ENCODE measurements at places on chromosomes 1 and 21. TPM values are rescaled to one million over a fixed set of nuclear protein-coding genes. Genes with fewer than 3 reads are reported as not detected.

- H3K27ac ChIP-seq = no peak overlapping the region
- no peak overlapping the region for H3K4me3 ChIP-seq
- no peaks in the 10 kb centered on the region for H3K4me1 ChIP-seq
- no peaks in the 10 kb centered on the region for H3K36me3 ChIP-seq
- no peak for DNase-seq
These were observed 8.8 kb upstream of the CAMSAP2 start for GRCh38 chr1:200729863-200730262.

DNA sequence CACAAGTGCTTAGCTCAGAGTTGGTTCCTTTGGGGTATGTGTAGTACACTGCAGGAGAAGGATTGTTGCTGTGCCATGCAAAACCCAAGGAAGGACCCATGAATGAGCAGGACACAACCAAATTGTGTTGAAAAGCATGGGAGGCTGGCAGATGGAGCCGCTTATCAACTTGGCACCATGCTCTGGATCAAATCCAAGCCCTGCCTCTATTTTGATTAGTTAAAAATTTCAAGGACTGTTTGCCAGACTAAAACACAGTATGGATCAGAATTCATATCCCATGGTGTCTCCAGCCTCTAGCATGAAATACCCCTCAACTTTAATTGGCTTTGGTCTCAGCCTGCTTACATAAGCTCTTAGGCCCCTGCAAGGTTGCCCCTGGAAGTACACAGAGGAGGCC, 27.8 kb downstream of the CCDC185 start:
- no peaks in the 10 kb centered on the region for H3K4me1 ChIP-seq
- no peaks in the 10 kb centered on the region for H3K36me3 ChIP-seq
- no peaks in the 10 kb centered on the region for H3K27me3 ChIP-seq
- H3K27ac ChIP-seq = no peak overlapping the region
- H3K4me3 ChIP-seq = no peak overlapping the region
- no peak for DNase-seq

DNA sequence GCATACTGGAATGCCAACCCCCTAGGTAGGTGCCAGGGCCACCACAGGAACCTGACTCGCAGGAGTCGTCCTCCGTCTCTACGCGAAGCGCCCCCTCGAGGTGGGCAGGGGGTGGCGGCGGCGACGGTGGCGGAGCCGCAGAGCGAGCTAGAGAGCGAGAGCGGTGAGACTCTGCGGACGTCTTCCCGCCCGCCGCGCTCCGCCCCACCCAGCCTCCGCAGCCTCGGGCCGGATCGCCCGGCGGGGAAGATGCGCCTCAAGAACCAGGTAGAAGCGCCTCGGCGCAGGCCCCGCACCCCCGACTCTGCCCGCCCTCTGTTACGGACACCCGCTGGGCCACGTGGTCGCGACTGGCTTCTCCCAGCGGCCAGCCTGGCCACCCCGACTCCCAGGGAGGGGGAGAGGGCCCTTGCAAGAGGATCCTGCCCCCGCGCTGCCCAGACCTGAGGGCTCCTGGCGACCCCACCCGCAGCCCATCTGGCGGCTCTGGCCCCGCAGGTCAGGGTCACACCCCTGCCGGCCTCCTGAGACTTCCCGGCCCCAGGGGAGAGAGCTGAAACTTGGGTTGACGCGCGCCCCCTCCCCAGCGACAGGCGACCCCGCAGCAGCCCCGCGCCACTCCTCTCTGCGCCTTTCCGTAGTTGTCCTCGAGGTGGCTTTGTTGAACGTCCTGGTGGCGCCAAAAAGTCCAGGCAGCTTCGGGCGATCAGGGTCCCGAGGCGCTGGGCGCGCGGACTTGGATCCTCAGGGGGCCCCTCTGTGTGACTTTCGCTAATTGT, 24.4 kb upstream of the AGBL4 start:
- peaks cover 6% of the 10 kb centered on the region for H3K27me3 ChIP-seq
- H3K4me3 ChIP-seq = no peak overlapping the region
- no peaks in the 10 kb centered on the region for H3K4me1 ChIP-seq
- no peaks in the 10 kb centered on the region for H3K36me3 ChIP-seq

DNA sequence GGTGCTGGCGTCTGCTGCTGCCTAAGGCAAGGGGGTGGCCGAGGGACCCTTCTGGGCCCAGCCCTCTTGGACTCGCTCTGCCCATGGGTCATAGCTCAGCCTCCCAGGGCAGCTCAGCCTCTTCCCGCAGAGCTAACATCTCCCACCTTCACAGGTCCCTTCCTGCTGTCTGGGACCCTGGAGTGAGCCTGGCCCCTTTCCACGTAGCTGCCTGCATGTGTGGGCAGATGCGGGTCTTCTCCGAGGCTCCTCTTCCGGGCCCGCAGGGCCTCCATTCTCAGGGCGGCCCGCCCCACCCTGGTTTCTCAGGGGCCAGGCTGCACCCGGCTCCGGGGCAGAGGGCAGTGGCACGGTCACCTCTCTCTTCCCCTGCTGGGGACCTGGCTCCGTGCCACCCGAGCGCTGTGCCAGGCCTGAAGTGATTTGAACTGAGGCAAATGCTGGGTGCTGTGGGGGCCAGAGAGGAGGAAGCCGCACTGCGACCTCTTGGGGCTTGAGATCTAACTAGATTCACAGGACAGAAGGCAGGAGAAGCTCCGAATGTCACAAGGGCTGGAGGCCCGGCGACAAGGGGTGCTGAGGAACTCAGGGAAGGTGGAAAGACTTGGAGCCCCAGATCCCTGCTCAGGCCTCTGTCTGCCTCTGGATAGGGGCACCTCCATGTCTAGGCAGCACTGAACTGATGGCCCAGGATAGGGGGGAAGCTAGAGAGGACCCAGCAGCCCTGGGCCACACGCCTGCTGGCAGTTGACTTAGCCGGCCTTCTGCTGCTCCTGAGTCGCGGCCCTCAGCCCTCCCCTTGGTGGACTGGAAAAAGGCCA, 40.7 kb downstream of the COQ8A start:
- H3K27me3 ChIP-seq = no peaks in the 10 kb centered on the region
- H3K4me1 ChIP-seq = no peaks in the 10 kb centered on the region
- peak; percentile 32 for DNase-seq

DNA sequence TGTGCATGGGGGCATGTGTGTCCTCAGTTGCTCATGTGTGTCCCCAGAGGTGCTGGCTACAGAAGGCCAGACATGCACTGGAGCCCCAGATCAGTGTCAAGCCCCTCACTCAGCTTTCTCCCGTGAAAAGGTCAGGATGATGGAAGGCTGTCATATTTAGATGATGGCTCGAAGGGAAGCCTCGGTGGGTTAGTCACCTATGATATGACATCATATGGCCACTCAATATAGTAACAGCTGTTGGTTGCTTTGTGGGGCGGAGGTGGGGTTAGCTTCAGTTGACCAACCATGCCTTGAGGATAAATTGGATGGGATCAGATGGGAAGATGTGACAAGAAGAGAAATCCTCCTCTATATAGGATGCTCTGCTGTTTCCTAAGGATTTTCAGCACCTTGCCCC, 43.5 kb upstream of the ATF3 start:
- H3K4me1 ChIP-seq = peaks cover 15% of the 10 kb centered on the region
- no peak overlapping the region for H3K27ac ChIP-seq
- H3K36me3 ChIP-seq = no peaks in the 10 kb centered on the region
- H3K4me3 ChIP-seq = no peak overlapping the region
- no peak for DNase-seq

- no peaks in the 10 kb centered on the region for H3K27me3 ChIP-seq
- DNase-seq = no peak
These were observed 301.1 kb downstream of the PTPRC start for GRCh38 chr1:198939956-198940355.

GRCh38 chr1:202765721-202766120, 42.5 kb downstream of the KDM5B start:
- H3K27me3 ChIP-seq = no peaks in the 10 kb centered on the region
- no peaks in the 10 kb centered on the region for H3K4me1 ChIP-seq
- peaks cover 6% of the 10 kb centered on the region for H3K36me3 ChIP-seq
- H3K27ac ChIP-seq = no peak overlapping the region
- DNase-seq = no peak
- no peak overlapping the region for H3K4me3 ChIP-seq

DNA sequence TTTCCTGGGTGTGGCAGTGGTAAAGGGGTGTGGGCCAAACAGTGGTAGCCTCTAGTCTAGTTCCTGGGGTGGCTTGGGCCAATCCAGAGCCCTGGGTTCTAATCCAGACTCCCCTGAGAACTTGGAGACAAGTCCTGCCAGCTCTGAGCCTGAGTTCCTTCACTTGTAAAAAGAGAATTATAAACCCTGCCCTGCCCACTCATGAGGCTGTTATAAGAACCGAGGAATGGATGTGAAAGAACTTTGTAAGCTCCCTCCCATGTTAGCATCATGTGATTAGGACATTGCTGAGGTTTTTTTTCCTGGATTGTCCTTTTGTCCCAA, 131.0 kb downstream of the RRAGC start:
- no peak overlapping the region for H3K27ac ChIP-seq
- DNase-seq = no peak
- no peaks in the 10 kb centered on the region for H3K4me1 ChIP-seq

GRCh38 chr1:99173282-99173681, 91.0 kb upstream of the PLPPR4 start:
- no peaks in the 10 kb centered on the region for H3K27me3 ChIP-seq
- no peaks in the 10 kb centered on the region for H3K36me3 ChIP-seq
- H3K4me1 ChIP-seq = no peaks in the 10 kb centered on the region
- H3K27ac ChIP-seq = no peak overlapping the region
- H3K4me3 ChIP-seq = no peak overlapping the region
- no peak for DNase-seq

- no peaks in the 10 kb centered on the region for H3K4me1 ChIP-seq
- no peak overlapping the region for H3K27ac ChIP-seq
- DNase-seq = no peak
- no peaks in the 10 kb centered on the region for H3K36me3 ChIP-seq
These were observed 253.2 kb downstream of the PTPRC start for GRCh38 chr1:198892065-198892464.

DNA sequence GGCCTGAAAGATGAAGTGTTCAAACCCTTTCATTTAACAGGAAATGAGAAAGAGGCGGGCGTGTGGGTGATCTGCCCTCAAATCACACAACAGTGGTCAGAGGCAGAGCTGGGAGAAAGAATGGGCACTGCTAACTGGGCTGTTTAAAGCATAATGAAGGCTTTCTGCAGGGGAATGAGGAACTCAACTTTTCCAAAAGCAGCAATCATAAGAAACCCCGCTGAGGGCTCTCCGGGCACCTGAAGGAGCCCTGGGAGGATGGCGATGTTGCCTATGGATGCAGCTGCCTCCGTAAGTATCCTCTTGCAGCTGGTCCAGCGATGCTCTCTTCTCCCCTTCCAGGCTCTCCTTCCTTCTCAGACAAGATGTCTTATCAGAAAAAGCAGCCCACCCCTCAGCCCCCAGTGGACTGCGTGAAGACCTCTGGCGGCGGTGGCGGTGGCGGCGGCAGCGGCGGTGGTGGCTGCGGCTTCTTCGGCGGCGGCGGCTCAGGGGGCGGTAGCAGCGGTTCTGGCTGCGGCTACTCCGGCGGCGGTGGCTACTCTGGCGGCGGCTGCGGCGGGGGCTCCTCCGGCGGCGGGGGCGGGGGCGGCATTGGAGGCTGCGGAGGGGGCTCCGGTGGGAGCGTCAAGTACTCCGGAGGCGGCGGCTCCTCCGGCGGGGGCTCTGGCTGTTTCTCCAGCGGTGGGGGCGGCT, 1.2 kb downstream of the LORICRIN start:
- no peaks in the 10 kb centered on the region for H3K36me3 ChIP-seq
- H3K4me1 ChIP-seq = peaks cover 13% of the 10 kb centered on the region
- no peak for DNase-seq
- H3K27ac ChIP-seq = no peak overlapping the region
- H3K4me3 ChIP-seq = no peak overlapping the region
- H3K27me3 ChIP-seq = peaks cover 26% of the 10 kb centered on the region

GRCh38 chr1:159212596-159212995, 7.9 kb downstream of the ACKR1 start:
- H3K4me1 ChIP-seq = no peaks in the 10 kb centered on the region
- no peaks in the 10 kb centered on the region for H3K27me3 ChIP-seq
- H3K27ac ChIP-seq = no peak overlapping the region
- H3K36me3 ChIP-seq = no peaks in the 10 kb centered on the region
- H3K4me3 ChIP-seq = no peak overlapping the region

DNA sequence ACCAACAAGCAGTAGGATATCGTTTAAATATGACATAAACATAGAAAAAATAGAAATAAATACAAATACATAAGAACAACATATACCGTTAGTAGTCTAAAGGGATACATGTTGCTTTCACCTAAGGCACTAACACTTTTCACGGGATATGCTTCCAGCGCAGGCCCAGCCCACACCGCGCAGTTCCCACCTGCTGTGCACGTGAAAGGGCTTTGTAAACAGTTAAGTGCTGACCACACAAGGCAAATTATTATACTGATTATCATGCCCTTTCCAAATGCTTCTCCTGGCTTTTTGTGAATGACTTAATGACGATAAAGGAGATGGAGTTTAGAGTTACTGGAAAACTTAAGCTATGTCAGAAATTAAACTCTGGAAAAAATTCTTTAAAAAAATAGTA, 11.3 kb upstream of the IL22RA1 start:
- peaks cover 8% of the 10 kb centered on the region for H3K4me1 ChIP-seq
- no peak overlapping the region for H3K27ac ChIP-seq
- H3K36me3 ChIP-seq = peaks cover 5% of the 10 kb centered on the region
- no peaks in the 10 kb centered on the region for H3K27me3 ChIP-seq

DNA sequence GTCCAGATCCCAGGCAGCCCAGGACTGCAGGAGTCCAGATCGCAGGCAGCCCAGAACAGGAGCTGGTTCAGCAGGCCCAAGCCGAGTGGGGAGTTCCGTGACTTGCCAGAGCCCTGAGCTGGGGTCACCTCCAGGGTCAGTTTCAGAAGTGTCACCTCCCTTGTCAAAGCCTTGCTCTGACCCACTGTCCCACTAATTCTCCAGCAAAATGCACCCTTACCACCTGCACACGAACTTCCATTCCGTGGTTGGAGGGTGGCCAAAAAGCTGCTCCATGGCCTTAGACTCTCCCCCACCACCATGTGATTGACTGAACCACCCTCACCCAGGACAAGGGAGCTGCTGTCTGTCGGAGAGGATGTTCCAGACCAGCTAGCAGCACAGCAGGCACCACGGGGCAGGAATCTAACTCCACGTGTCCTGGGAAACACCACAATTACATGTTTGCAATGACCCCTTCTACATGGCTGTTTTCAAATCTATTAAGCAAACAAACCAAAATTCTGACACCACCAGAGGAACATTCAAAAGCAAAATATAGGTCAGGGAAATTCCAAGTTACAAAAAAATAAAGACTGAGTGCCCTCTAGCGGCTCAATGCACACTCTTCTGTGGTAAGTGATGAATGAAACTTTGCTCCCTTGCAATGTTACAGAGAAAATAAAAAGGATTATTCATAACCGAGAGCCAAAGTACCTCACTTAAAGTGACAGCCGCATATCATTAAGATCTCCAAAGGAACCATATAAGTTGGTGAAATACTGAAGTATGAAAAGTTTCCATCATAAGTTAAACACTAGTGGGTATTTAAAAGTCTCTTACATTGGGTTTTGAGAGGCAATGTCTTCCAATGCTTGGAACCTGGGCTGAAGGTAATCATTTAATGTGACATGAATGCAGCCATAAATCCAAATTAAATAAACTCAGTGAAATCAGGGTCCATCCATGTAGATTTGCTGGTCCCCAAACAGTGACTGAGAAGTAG, 76.3 kb downstream of the NPHP4 start:
- DNase-seq = peak; percentile 43
- H3K36me3 ChIP-seq = no peaks in the 10 kb centered on the region
- no peak overlapping the region for H3K4me3 ChIP-seq
- H3K27ac ChIP-seq = no peak overlapping the region
- H3K4me1 ChIP-seq = no peaks in the 10 kb centered on the region

GRCh38 chr1:221344693-221345092, 397.2 kb downstream of the DUSP10 start:
- H3K36me3 ChIP-seq = no peaks in the 10 kb centered on the region
- H3K27ac ChIP-seq = no peak overlapping the region
- no peak for DNase-seq
- H3K4me3 ChIP-seq = no peak overlapping the region
- H3K27me3 ChIP-seq = no peaks in the 10 kb centered on the region

SGIP1 gene
- total RNA-seq = 22.8 TPM

HLX gene
- total RNA-seq = 5.1 TPM

MNDA gene
- 2.0 TPM for total RNA-seq

CCDC190 gene
- 0.89 TPM for total RNA-seq

LEMD1 gene
- 6.7 TPM for total RNA-seq

MEX3A gene
- 0.17 TPM for total RNA-seq

F13B gene
- total RNA-seq = not detected

Measured in thyroid gland (tissue), 4 donors.